ENCODE measurements at places on chromosomes 11 and 22.

DNA sequence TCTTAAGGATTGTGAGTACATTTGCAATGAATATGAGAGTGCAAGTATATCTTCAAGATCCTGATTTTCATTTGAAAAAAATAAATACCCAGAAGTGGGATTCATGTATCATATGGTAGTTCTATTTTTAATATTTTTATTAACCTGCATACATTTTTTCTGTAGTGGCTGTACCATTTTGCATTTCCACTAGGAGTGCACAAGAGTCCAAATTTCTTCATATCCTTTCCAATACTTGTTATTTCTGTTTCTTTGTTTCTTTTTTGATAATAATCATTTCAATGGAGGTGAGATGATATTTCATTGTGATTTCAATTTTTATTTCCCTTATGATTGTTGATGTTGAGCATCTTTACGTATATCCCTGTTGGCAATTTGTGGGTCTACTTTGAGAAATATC is 759.8 kb upstream of the CNTN5 start:
- no peak for DNase-seq

DNA sequence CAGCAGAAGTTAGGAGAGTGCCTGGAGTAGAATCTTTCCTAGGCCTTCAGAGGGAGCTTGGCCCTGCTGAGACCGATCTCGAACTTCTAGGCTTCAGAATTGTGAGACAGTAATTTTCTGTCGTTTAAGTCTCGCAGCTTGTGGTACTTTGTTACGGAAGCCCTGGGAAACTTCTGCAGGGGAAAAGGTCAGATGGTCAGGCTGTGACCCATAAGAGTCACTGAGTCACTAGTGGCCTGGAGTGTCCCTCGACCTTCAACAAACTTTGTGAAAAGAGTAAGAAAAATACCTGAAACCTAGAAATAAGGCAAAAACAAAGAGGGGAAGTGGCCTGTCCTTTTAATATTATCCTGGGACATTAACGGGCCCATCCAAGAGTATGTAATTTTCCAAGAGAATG is 34.6 kb downstream of the CSNK2A3 start:
- no peak for DNase-seq

- DNase-seq: no peak
Observed at GRCh38 chr22:48783821-48784266, 1043.8 kb downstream of the BRD1 start.

- DNase-seq: no peak
Observed at GRCh38 chr11:113324250-113324649, 9.9 kb downstream of the TTC12 start.

All from chondrocyte (in vitro differentiated cells).